ENCODE measurements at places on chromosomes 11 and 22. TPM values are rescaled to one million over a fixed set of nuclear protein-coding genes. Genes with fewer than 3 reads are reported as not detected.

RTN4R gene
- 3.2 TPM for total RNA-seq

CRYAB gene
- not detected for total RNA-seq

SNX32 gene
- 2.4 TPM for total RNA-seq

OR2D2 gene
- total RNA-seq, result not detected

PRAME gene
- not detected for total RNA-seq

SAA2 gene
- total RNA-seq, result not detected

MYO7A gene
- 0.16 TPM for total RNA-seq

OR8G5 gene
- total RNA-seq, result not detected

ANKK1 gene
- total RNA-seq, result 0.14 TPM

MS4A4A gene
- not detected for total RNA-seq

EXPH5 gene
- total RNA-seq, result 3.1 TPM

KRTAP5-9 gene
- total RNA-seq, result not detected
